ENCODE measurements at places on chromosomes 12 and 14. TPM values are rescaled to one million over a fixed set of nuclear protein-coding genes. Genes with fewer than 3 reads are reported as not detected.

- DNase-seq: peak; percentile 52
These were observed 65.4 kb downstream of the C14orf132 start for GRCh38 chr14:96104469-96105057.

Gene DPY19L2
- 0.26 TPM for total RNA-seq

GRCh38 chr14:103112400-103113243, 10.6 kb upstream of the TNFAIP2 start:
- peak; percentile 33 for DNase-seq

GRCh38 chr12:57419495-57419894, 11.3 kb downstream of the R3HDM2 start:
- no peak for DNase-seq

Gene ZCRB1
- 26.1 TPM for total RNA-seq

DNA sequence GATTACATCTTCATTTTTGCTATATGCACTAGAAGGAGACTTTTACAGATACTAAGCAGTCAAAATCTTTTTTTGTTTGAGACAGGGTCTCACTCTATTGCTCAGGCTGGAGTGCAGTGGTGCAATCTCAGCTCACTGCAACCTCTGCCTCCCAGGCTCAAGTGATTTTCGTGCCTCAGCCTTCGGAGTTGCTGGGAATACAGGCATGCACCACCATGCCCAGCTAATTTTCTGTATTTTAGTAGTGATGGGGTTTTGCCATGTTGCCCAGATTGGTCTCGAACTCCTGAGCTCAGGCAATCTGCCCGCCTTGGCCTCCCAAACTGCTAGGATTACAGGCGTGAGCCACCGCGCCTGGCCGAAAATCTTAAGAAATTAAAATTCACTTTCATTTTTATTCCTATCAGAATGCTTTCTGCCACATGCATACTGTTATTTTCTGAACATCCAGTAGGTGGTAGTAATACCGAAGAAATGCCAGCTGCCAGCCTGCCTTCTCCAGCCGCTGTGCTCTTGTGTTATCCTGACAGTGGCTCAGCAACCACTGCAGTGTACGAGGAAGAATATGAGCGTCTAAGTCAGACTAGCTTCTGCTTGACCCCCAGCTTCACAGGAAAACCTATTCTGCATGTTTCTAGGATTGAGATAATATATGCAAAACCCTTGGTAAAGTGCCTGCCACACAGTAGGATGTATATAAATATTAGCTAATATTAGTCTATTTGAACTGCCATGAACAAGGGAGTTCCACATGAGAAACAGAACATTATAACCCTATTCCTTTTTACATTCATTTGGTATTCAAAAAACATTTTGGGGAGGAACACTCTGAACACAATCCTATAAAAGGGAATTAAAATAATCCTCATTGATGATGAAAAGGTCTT, 54.2 kb downstream of the RPAP3 start:
- peak; percentile 76 for DNase-seq

Gene BHLHE41
- total RNA-seq: under 0.01 TPM

DNA sequence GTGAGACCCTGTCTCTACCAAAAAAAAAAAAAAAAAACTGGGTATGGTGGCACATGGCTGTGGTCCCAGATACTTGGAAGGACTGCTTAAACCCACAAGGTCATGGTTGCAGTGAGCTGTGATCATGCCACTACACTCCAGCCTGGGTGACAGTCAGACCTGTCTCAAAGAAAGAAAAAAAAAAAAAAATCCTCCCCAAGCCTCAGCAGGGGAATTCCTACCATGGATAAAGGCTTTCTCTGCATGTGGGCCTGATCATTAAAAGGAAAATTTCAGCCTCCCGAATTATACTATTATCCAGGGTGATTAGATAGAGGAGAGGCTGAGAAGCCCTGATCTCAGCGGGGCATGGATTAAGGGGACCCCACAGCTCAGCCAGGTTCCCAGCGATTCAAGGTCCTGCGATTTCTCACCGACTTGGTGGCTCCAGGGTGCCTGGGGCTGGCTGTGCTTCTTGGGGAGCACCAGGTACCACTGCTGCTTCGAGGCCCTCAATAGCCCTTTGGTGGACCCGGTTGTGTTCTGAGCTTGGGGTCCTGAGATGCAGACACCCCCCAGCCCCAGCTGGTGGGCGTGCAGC, 5.6 kb downstream of the SH2B3 start:
- no peak for DNase-seq

DNA sequence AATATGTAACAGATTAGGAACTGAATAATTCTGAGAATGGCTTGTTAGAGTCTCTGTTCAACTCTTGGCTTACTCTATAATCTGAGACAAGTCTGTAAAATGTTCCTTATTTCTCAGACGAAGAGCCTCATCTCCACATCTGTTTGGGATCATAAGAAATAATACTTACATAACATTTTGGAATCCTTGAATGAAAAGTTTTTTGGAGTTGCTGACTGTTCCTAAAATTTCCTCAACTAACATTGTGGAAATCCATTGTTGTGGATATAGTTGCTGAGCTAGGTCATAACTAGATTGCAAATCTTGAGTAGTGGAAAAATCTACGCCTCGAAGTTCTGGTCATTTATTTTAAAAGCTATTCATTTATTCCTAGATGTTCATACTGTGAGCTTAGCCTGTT, 402.9 kb downstream of the ZFP36L1 start:
- DNase-seq: no peak

DNA sequence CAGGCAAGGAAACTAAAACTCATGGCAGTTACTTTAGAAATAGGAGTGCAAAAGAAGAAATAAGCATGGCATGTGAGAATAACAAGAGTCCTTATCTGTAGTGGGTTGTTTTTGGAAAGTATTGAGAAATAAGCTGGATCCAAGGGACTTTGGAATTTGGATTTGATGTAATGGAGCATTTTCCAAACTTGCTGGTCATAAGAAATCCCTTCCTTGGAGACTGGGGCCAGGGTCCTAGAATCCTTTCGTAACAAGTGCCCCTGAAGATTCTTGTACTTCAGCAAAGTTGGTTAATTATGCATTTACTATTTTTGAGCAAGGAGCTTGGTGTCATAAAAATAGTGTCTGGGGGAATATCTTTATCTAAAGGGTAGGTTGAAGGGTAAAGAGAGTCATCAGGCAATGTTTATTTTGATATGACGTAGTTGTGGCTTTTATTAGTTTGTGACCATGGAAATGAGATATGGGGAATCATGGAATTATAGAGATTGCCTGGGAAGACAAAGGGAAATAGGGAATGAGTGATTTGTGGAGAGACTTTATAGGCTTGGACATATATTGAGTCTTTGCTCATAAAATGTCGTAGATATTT, 53.9 kb downstream of the WNK1 start:
- DNase-seq: no peak

Gene BMP4
- 17.8 TPM for total RNA-seq

DNA sequence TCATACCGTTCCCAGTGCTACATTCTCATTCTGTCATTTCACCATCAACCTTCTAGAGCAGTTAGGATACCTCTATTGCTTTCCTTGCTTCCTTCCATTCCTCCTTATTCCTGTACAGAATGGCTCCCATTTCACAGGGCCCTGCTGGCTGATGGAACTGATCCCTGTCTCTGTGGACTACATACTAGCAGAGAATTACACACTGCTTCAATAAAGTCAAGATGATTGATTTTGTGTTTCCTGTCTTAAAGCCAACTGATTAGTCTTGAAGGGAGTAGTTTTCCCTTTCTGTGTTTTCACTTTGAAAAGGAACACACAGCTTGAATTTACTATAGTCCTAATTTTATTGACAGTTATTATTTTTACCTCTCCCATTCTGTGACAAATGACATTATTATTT, 130.1 kb downstream of the ST8SIA1 start:
- DNase-seq: no peak

GRCh38 chr14:68677476-68677875, 115.4 kb downstream of the ZFP36L1 start:
- DNase-seq: no peak

GRCh38 chr12:104347374-104348075, 44.0 kb downstream of the EID3 start:
- DNase-seq: no peak

DNA sequence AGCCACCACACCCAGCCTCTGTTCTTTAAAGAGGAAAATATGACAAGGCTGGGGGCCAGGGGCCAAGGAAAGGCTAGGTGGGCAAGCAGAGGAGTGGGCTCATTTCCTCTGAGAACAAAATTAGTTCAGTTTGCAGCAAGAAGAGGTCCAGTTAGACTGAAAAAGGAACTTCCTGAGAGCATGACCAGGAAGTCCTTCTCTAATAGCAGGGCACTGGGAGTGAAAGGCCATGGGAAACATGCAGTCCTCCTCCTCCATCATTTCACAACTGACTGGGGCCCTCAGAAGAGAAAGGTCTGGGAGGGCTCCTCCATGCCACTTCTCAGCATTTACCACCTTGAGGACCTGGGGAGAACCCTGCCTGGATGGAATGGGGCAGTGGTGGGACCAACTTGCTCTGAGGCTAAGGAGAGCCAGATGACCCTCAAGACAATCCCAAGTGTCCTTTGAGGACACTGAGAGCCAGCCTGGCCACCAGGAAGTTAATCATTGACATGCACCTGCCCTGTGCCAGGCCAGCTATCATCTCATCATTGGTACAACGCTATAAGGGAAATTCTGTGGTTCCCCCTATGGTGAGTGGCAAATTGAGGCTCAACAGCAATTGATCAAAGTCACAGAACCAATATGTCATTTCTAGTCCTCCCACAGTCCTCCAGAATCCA, 2.0 kb downstream of the AQP2 start:
- DNase-seq: no peak

DNA sequence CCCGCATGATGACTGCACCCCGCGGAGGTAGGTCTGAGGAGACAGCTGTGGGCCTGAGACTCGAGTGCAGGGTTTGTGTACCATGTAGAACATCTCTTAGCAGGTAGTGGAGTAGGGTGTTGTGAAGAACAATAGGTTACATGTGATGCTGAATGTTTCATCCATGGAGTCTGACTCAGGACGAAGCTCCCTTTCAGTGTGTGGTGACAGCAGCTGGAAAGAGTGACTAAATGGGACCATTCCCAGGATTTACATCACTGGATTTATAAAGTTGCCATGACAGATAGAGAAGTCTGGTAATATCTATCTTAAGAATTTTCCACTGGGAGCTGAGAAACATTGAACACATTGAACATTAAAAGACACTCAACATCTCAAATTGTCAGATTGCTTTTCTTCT, 259.6 kb upstream of the RGS6 start:
- DNase-seq: no peak

Gene PDE6H
- not detected for total RNA-seq

DNA sequence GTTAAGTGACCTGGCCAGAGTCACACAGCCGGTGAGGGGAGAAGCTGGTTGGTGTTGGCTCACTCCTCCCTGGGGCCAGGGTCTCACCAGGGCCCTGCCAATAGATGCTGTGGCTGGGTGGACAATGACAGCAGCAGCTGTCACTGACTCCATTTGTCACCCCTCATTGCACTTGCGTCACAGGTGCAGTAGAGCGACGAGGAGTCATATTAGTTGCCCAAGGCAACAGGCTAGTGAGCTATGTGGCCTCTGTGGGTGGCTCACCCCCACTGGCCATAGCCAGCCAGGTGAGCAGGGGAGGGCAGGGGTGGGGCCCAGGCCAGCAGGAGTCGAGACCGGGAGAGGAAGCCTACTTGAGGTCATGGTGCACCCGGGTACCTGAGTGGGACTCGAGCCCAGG, 9.7 kb downstream of the SLC25A47 start:
- no peak for DNase-seq

Gene FSCB
- not detected for total RNA-seq

GRCh38 chr14:75984674-75985073, 889 bp upstream of the IFT43 start:
- no peak for DNase-seq

DNA sequence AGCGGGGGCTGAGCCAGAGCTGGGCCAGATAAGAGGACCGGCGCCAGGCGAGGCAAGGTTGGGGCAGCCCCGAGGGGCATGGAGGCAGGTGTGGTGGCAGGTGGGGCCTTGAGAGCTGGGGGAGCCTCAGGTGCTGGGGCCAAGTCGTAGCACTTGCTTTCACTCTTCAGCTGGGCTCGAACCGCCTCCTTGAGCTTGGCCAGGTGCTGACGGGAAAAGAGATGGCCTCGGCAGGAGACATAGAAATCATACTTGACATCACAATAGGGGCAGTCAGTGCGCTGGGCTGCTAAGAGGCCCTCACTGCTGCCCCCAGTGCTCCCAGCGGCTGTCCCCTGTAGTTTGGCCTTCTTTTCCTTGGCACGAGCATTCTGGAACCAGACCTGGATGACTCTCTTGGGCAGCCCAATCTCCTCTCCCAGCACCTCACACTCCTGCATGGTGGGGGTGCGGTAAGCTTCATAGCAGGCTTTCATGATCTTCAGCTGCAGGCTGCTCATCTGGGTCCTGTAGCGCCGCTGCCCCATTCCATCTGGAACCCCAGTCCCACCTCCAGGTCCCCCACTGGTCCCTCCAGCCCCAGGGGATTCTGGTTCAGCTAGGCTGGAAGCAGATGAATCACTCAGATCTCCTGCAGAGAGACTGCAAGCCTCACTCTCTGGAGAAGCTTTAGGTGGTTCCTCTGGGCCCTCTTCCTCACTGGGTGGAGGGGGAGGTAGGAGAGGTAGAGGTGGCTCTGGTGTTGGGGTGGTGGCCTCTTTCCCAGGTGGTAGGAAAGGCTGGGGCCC, 28.1 kb downstream of the ZFHX2 start:
- DNase-seq: no peak

Gene BATF
- 5.7 TPM for total RNA-seq

Gene SUOX
- total RNA-seq: 11.1 TPM

GRCh38 chr12:6430124-6430989, 14.4 kb upstream of the CD27 start:
- DNase-seq: peak; percentile 97

GRCh38 chr14:103001651-103002396, 55.5 kb downstream of the CDC42BPB start:
- DNase-seq: no peak

GRCh38 chr12:49928471-49928870, 22.1 kb upstream of the AQP2 start:
- DNase-seq: no peak

DNA sequence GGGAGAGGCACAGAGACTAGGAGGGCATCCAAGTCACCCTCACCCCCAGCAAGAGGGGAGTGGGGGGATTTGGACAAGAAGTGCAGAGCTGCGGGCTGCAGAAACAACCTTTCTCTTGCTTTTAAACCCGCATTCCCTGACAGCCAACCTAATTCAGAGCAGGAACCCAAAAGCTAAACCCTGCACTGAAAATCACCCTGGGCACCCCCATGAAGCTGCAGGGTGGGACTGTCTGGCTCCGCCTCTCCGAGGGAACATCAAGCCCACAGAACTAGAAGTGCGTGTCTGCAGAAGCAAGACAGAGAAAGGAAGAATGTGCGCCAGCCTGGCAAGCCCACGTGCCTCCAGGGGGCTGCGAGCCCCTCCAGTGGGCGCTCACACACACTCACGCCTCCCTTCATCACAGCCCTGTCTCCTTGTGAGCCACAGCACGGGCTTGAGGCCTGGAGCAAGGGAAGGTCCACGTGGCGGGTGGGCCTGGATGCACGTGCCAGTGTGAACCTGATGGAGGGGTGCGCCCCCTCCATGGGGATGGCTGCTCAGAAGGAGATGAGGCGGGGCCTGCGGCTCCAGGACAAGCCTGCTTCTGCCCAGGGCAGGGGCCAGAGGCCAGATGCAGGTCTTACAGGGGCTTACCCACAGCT, 27.8 kb upstream of the PNMA1 start:
- DNase-seq: no peak

Measured in dermis microvascular lymphatic vessel endothelial cell (primary cell).